ENCODE measurements at places on chromosomes 11 and 22.

GRCh38 chr22:38167988-38168407, 13.6 kb downstream of the PLA2G6 start:
- no peak for DNase-seq

- no peak for DNase-seq
Observed at GRCh38 chr11:134132808-134133207, 63.9 kb downstream of the JAM3 start.

- no peak for DNase-seq
Observed at GRCh38 chr22:30574095-30574981, at the start of gene GAL3ST1. GAL3ST1 (minus strand) TSS chr22:30574665; CDS start chr22:30557392, 17,273 bp downstream.

GRCh38 chr11:133977067-133977677, 20.4 kb upstream of the IGSF9B start:
- peak; percentile 74 for DNase-seq

DNA sequence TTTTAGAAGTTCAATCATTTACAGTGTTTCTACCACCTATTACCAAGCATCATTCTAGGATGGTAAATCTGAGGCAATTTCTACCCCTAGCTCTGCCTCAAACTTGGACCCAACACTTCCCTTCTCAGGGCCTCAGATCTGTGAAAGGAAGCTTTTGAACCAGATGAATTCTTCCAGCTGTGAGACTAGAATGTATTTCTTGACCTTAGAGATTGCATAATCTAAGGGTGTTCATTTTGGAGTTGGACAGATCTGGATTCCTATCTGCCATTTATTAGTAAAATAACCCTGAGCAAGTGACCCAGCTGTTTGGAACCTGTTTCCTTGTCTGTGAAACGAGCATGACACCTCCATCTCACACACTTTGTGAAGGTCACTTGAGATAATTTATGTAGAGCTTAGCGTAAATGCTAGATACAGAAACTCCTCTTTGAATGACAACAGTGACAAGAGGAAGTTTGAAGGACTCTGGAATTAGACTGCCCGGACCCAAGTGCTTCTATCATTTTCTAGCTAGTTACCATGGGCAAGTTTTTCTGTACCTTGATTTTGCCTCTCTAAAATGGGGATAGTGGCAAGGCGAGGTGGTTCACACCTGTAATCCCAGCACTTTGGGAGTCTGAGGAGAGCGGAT, 3.8 kb upstream of the INTS5 start:
- no peak for DNase-seq

DNA sequence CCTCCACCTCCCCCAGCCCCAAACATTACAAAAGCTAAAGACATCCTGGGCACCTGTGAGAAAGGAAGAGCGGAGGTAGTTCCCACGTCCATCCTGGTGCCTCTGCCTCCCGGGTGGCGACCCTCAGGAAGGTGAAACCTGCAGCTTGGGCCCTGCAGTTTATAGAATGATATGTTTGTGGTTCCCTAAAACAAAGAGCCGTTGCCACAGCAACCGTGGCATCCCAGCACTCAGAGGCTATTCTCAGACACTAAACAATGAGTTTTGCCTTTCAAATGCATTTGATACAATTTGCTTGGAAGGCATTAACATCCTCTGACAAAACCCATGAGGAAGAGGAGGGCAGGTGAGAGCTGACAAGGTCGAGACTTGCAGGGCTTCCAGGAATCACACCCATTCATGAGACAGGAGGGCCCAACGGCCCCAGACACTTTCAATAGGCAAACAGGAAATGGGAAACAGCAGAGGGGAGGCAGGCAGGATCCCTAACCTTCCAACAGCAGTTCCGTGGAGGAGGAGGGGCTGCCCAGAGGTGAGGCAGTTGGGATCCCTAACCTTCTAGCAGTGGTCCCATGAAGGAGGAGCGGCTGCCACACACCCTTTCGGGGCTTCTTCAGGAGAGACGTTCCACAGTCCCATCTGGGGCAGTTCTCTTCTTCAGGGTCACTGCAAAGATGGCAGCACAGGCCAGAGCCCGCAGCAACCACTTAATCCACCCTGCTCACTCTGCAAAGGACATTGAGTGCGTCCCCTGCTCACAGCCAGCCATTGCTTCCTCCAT, 379.2 kb downstream of the SHANK2 start:
- DNase-seq: no peak

GRCh38 chr11:118746988-118747585, 43.9 kb downstream of the DDX6 start:
- DNase-seq: no peak

- no peak for DNase-seq
Observed at GRCh38 chr11:11403763-11404725, 51.0 kb upstream of the CSNK2A3 start.

DNA sequence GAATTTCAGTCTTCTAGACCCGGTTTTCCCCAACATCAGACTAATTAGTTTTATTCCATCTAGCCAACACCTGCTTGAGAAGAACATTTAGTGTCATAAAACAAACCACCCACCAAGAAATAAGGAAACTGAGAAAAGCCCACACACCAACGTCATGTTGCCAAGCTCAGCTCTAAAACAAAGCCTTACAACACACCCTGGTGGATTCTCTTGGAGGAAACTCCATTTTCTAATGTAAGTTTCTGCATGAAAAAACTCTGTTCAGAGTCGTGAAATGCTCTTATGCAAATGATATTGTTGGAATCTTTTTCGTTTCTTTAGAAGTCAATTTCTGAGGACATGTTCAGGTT, 105.0 kb upstream of the RAG2 start:
- DNase-seq: peak; percentile 55

DNA sequence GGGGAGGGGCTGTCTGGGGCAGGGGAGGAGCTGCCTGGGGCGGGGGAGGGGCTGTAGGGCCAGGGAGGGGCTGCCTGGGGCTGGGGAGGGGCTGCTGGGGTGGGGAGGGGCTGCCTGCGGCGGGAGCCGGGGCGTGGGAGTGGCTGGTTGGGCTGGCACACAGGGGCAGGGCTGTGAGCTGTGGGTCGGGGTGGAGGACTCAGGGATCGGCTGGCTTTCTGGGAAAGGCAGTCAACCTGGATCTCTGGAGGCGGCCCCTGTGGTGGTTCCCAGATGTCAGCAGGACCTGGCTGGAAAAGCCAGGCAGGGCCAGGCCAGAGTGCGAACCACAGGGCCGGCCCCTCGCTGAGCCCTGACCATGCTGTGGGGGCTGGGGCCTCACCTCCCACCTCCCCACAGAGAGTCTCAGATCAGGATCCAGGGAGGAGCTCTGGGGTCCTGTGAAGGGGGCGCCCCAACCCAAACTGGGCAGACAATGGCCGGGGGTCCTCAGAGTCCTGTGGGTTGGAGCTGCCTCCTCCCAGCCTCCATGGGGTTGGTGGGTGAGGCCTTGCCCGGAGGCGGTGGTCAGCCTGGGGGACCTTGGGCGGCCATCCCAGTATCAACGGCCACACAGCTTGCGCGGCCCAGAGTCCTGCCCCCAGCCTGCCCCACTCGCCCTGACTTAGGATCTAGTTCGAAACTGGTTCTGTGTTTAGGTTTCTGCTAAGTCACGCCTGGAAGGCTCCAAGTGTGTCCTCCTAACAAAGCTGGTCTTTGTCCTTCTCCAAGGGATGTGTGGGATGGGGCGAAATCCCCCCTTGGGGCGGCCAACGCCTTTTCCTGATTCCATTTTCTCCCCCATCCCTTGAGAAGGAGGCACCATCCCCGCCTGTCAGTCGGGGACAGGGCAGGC, 1.9 kb downstream of the MUC5B start:
- no peak for DNase-seq

DNA sequence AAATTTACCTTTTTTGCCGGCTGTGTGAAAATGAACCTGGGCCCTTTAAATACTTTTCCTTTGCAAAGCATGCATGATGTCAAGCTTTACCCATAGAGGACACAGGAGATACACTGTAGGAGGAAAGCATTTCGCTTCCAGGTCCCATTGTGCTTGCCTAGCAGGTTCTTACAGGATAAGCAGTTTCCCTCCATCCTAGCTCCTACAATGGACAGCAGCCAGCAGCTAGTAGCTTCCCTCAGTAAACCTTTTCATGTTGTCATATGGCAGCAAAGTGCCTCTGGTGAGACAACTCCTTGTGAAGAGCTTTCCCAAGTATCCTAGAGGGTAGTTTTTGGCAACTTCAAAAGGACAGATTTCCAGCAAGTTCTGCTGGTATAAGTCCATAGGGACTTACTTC, 78.4 kb downstream of the RBFOX2 start:
- DNase-seq: no peak

DNA sequence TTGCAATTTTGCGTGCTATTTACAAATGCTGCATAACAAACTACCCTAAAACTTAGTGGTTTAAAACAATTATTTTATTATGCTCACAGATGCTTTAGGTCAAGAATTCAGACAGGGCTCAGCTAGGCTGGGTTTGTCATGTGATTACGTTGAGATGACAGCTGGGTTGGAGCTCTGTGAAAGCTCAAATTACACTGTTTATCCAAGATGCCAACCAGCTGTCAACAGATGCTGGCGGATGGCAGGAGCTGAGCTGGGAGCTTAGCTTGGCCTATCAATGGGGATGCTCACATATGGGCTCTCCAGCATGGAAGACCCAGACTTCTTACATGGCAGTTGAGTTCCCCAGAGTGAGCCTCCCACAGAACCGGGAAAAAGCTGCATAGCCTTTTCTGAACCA, 62.7 kb downstream of the STK33 start:
- no peak for DNase-seq

- no peak for DNase-seq
Observed at GRCh38 chr22:49963647-49964026, 3.1 kb downstream of the PIM3 start.

DNA sequence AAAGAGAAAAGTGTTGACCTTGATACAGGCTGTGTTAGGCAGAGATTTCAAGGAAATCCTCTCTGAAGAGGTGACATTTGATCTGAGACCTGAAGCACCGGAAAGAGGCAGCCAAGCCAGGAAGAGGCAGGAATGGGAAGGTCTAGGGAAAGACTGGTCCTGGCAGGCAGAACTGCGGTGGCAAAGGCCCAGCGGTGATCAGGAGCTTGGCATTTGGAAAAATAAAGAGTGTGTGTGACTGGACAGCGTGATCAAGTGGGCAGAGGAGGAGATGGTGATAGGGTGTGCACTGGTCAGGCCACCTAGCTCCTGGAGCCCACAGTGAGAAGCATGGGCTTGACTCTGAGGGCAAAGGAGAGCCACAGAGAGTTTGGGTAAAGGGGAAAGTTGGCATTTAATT, 27.2 kb upstream of the GAB4 start:
- no peak for DNase-seq

DNA sequence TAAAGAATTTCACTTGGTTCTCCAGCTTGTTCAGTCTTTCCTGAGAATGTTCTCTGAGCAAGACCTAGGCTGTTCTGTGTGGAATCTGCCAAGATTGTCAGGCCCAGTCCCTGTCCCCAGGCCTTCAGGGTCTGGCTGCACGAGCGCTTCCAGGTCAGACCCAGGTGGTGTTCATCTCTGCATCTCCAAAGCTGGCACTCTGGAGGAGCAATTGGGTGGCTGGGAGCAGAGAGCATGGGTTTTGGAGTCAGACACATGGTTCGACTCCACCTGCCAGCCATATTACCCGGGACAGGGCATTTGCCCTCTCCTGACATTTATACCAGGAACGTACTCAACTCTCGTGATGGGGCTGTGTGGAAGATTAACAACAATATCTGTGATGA, 8.8 kb downstream of the CD5 start:
- DNase-seq: no peak

- DNase-seq: no peak
Observed at GRCh38 chr11:11691296-11692151, 69.7 kb upstream of the GALNT18 start.

- no peak for DNase-seq
Observed at GRCh38 chr11:117194267-117194666, 4.9 kb upstream of the TAGLN start.

DNA sequence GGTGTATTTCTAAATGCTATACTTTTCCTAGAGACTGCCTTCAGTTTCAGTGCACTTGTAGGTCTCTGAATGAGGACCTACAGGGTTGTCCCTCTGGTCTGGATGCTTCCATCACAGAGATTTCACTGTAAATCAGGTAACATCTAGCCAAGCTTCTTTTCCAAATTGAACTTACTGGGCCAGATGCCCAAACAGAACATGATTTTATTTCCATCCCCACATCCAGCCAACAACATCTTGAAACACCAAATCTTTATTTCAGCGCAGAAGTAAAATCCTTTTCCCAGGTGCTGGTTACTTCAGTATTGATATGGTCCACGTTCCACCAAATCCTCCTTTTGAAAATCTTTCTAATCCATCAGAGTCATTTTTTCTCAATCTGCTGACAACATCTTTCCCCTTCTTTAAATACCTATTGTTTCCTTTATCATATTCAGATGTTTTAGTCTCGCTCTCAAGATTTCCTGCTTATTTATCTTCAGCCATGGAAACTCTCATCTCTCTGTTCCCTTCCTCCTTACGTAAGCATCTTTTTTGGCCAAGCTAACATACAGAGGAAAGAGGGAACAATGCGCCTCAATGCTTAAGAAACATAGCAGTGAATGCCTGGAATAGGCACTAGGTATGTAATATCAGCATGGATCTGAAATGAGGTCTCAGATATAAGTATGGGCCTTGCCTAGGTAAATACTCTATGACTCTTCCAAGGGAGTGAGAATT, 201.2 kb upstream of the MTNR1B start:
- DNase-seq: no peak

DNA sequence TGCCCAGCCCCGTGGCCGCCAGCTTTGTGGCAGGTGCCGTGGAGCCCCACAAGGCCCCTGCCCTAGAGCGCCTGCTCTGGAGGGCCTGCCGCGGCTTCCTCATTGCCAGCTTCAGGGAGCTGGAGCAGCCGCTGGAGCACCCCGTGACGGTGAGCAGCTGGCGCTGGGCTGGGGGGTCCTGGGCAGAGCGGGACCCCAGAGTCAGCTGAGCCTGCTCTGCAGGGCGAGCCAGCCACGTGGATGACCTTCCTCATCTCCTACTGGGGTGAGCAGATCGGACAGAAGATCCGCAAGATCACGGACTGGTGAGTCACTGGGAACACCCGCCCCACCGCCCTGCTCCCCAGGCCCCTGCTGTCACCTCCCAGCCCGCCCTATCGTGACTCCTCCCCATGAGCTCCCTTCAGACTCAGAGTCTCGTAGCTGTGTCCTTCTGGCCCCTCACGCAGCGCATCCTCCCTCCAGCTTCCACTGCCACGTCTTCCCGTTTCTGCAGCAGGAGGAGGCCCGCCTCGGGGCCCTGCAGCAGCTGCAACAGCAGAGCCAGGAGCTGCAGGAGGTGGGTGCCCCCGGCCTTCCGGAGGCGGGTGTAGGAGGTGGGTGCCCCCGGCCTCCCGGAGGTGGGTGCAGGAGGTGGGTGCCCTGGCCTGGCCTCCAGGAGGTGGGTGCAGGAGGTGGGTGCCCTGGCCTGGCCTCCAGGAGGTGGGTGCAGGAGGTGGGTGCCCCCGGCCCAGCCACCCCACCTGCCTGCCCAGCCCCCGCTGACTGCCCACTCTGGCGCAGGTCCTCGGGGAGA, 4.7 kb downstream of the TCIRG1 start:
- DNase-seq: no peak

DNA sequence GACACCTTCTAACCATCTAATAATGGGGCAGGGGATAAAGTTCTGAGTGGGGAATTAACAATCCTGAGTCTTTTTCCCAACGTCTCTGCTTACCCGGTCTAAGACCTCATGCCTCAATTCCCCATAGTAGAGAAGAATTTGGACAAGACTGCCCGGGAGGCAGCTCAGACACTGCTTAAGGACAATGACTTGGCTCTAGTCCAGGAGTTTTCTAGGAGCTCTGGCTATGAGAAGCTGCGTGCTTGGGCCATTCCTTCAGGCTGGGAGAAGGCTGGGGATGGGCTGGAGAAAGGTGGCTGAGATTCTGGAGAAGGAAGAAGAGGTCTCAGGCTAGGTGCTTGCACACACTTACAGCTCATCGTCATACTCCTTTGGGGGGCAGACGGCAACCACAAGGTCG, 19.8 kb upstream of the ABCC8 start:
- DNase-seq: no peak

Data from GM13977 (cell line).